HS-5 (cell line): ENCODE measurements at places on chromosomes 6 and 20.
A peak's percentile ranks its signal among the peaks of the same experiment; 100 is the strongest.

DNA sequence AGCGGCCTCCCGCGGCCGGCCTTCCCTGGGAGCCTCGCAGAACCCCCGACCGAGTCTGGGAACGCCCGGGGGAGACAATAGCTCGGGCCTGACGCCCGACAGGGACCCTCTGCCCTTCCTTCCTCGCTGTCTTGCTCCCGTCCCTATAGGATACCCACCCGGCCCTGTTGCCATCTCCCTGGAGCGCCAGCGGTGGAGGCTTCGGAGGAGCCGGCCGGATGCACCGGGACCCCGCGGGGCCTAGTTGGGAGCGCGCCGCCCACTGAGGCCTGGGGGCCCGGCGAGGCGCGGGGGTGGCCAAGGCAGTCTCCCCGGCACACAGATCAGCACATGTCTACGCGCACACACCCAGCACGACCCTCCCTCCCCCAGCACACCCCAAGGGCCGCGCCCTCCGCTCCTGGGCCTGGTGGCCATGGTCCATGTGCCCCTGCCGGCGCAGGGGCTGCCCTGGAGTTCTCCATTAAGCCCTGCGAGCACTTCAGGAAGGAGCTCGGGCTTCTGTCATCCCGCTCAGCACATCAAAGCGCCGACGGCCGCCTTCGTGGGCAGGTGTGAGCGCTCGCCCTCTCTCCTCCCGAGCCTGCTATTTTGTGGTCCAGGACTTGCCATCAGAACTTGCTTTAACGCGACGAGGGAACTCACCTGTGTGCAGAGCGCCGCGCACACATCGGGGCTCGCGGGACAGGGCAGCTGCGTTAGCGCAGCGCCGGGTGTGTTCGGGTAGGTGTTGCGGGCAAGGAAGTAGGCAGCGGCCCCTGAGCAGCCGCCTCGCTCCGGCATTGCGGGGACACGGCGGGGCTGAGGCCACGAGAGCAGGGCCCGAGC lies 3.7 kb downstream of the FOXF2 start:
- DNase-seq = no peak

- DNase-seq = no peak
Measured at GRCh38 chr6:122610690-122611455, 668 bp downstream of the PKIB start.

GRCh38 chr6:156593127-156593526 lies 184.1 kb upstream of the ARID1B start:
- no peak for DNase-seq

GRCh38 chr6:109485266-109485935 lies 2.4 kb upstream of the ZBTB24 start:
- no peak for DNase-seq

- DNase-seq = no peak
Measured at GRCh38 chr6:81326881-81327561, 425.5 kb downstream of the TENT5A start.

- DNase-seq = no peak
Measured at GRCh38 chr6:74879976-74880375, 325.9 kb downstream of the COL12A1 start.

DNA sequence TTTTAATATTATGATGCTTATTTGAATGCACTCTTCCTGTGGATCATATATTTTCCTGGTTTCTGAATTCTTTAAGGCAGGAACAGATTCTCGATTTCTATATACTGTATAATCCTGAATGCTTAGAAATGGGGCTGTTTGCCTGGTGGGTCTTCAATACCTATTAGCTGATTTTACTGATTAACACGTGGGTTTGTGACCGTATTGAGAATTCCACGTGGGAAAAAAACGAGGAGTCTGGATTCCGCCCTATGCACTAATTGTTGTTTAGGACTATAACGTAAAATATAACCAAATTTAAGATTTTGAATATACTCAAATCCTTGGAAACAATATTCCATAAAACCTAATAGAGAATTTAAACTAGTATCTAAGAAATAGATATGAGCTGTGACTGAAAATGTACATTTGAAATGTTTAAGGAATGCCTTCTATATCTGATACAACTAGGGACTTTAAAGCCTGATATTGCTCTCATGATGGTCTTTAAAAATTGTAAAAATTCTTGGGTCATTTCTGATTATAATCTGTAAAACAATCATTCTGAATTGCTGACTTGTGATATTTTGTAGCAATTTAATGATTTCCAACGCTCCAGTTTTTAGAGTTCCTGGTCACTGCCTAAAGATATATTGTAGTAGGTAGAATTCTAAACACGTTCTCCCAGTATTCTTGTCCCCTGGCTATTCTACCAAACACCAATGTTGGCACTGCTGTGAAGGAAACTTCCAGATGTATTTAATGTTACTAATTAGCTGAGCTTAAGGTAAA lies 93.6 kb upstream of the NOX3 start:
- no peak for DNase-seq

GRCh38 chr20:36861875-36862801 lies 13.8 kb upstream of the TLDC2 start:
- DNase-seq = peak; percentile 87

- no peak for DNase-seq
Measured at GRCh38 chr6:55853008-55854001, 22.1 kb downstream of the BMP5 start.

DNA sequence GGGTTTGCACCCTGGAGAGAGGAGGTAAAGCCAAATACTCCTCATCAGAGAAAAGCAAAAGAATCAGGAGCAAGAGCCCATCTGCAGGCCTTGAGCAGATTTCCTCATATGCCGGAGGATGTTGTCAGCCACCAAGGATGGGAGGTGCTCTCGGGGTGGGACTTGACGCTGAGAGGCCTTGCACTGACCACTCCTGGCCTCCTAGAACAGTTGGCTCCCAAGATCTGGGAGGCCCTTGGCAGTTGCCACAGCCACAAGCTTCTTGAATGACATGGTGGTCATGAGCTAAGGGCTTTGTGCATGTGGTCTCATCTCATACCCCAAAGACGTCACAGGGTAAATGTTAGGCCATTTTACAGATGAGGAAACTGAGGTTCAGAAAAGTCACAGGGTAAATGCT lies 75.2 kb upstream of the PMEPA1 start:
- DNase-seq = no peak

- DNase-seq = no peak
Measured at GRCh38 chr6:44646355-44646754, 258.8 kb downstream of the CDC5L start.

DNA sequence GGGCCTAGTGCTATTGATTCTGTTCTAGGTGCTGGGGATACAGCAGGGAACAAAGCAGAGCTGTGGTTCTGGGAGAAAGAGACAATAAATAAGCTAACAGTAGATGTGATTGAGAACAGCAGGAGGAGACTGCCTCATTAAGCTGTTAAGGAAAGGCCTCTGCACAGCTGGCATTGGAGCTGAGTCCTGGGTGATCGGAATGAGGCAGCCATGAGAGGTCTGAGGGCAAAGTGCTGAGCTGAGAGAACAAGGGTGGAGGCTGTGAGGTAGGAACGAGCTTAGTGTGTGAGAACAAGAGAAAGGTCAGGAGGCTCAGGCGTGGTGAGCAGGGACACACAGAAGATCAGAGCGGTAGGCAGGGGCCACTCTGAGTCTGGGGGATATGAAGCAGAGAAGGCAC lies 18.3 kb downstream of the DDX27 start:
- no peak for DNase-seq

GRCh38 chr20:33438481-33438880 lies 5.1 kb downstream of the SNTA1 start:
- DNase-seq = no peak

GRCh38 chr6:148432462-148433195 lies 90.0 kb downstream of the SASH1 start:
- no peak for DNase-seq

DNA sequence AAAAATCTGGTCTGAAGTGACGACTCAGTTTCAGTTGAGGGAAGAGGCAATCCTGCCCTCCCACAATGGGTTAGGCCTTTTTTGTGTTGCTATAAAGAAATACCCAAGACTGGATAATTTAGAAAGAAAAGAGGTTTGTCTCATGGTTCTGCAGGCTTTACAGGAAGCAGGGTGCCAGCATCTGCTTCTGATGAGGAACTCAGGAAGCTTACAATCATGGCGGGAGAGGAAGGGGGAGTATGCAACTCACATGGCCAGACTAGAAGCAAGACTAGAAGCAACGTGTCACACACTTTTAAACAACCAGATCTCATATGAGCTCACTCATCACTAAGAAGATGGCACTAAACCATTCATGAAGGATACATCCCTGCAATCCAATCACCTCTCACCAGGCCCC lies 529.3 kb downstream of the KIF16B start:
- DNase-seq = no peak

- DNase-seq = no peak
Measured at GRCh38 chr6:108331982-108332381, 37.1 kb downstream of the AFG1L start.

GRCh38 chr20:56735084-56735642 lies 106.1 kb downstream of the TFAP2C start:
- DNase-seq = no peak

DNA sequence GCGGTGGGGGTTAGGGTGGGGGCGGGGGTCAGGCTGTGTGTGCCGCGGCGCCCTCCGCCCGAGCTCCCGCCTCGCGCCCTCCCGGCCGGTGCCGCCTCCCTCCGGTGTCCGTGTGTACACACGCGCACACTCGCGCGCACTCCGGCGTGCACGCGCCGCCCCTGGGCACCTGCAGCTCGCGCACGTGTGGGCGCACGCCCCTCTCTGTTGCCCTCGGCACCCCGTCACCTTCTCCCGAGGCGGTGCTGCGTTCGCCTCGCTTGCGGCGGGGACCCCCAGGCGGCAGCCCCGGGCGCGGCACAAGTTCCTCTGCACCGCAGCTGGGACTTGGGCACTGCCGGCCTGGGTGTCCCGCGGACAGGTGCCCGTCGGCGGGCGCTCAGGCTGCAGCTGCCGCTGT lies 525 bp downstream of the MACROD2 start:
- no peak for DNase-seq

- no peak for DNase-seq
Measured at GRCh38 chr20:19045371-19045770, 167.1 kb upstream of the SLC24A3 start.

GRCh38 chr6:104936766-104937535 lies 20.0 kb upstream of the LIN28B start:
- DNase-seq = no peak

DNA sequence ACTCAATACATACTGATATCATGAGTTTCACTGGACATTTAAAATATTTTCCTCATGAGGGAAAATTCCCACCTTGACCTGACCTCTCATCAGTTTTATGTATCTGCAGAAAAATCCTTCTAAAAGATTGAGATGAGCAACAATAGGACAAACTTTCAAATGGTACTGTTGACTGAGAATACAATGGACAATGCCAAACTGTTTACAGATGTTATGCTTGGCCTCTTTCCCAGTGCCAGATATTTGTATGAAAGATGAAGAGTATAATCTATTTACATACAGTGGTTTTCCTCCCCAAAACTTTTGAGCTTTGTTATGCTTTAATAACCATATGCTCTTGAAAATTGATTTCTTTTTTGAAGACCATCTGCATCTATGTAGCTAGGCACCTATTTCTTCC lies 245.1 kb upstream of the RSPO3 start:
- DNase-seq = no peak

DNA sequence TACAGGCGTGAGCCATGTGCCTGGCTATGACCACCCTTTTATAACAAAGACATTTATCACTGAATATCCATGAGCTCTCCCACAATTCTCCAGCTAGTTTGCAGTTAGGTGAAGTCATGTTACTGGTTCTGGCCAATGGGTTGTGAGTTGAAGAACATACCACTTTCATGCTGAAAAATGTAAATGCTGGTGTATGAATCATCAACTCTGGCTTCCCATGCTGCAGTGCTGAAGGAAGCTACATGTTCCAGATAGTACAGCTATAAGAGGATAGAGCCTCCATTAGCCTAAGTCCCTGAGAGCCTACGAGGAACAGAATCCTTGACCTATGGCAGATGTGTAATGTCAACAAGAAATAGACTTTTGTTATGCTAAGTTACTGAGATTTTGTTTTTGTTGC lies 180.4 kb downstream of the BTBD9 start:
- no peak for DNase-seq

- DNase-seq = no peak
Measured at GRCh38 chr6:40545954-40546353, 41.2 kb downstream of the LRFN2 start.

- DNase-seq = peak; percentile 79
Measured at GRCh38 chr20:38143646-38144554, 21.2 kb downstream of the TGM2 start.

DNA sequence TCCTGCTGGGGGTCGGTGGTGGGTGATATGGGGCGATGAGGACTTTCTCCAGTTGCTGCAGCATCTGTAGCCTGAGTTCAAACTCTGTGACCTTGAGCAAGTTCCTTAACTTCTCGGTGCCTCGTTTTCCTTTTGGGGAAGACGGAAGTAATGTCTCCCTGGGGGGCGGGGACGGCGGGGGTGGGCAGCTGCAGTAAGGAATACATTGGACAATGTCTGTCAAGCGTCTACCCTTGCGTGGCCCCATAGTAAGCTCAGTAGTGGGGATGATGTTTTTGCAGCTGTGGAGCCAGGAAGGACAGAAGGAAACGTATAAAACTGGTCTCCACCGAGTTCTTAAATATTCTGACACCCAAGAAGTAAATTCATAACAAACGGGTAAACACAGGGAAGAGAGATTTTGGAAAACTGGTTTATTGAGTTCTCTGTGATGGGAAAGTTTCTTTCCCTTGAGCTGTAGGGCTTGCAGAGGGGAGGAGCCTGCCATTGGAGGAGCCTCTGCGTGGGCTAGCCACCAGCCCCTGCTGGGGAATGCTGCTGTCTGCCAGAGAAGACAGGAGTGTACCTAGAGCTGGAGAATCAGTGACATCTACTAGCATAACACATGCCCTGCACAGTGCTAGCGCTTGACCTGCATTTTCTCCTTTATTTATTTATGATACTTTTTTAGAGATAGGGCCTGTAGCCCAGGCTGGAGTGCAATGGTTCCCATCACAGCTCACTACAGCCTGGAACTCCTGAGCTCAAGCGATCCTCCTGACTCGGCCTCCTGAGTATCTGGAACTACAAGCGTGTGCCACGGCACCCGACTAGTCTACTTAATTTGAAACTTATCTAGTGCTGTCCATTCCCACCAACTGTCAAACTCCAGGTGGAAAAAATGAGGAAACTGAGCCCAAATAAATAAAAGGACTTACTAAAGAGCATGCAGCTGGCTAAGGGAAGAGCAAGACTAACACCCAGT lies 1.2 kb upstream of the ACSS1 start:
- no peak for DNase-seq

- no peak for DNase-seq
Measured at GRCh38 chr20:58546416-58546711, 31.2 kb upstream of the APCDD1L start.

GRCh38 chr6:32212076-32212760 lies 11.6 kb downstream of the NOTCH4 start:
- DNase-seq = no peak

- DNase-seq = no peak
Measured at GRCh38 chr6:131840936-131841583, 33.2 kb downstream of the ENPP1 start.
